ENCODE measurements at places on chromosomes 12 and 14.

DNA sequence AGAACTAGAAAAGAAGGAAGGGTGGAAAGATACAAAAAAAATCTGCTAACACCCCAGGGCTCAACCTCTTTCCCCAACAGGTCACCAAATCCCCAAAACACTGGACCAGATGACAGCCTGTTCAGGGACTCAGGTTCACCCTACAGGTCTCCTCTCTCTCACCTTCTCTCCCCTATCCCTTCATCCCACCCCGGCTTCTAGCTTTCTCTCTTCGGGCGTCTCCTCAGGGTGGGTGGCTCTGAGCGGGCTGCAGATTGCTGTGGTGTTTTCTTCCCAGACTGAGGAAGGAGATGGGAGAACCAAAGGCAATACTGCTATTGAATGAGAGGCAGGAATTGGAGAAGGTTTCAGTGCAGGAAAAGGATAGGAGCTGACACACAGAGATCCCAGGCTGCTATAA lies 39.3 kb downstream of the ANO2 start:
- no peak for DNase-seq

GRCh38 chr14:28608443-28608842 lies 158.1 kb upstream of the FOXG1 start:
- DNase-seq: no peak

- no peak for DNase-seq
Observed at GRCh38 chr12:126404293-126404881, 1339.2 kb downstream of the AACS start.

GRCh38 chr12:80087486-80088213 lies 11.7 kb upstream of the OTOGL start:
- no peak for DNase-seq

GRCh38 chr12:106740818-106741217 lies 33.7 kb upstream of the RIC8B start:
- DNase-seq: no peak
